ENCODE measurements at places on chromosomes 2 and 18.
A peak's percentile ranks its signal among the peaks of the same experiment; 100 is the strongest.

- DNase-seq, result no peak
Measured at GRCh38 chr2:118817469-118817868, 30.0 kb downstream of the EN1 start.

GRCh38 chr2:211367293-211367692 lies 810.9 kb downstream of the CPS1 start:
- DNase-seq, result no peak

DNA sequence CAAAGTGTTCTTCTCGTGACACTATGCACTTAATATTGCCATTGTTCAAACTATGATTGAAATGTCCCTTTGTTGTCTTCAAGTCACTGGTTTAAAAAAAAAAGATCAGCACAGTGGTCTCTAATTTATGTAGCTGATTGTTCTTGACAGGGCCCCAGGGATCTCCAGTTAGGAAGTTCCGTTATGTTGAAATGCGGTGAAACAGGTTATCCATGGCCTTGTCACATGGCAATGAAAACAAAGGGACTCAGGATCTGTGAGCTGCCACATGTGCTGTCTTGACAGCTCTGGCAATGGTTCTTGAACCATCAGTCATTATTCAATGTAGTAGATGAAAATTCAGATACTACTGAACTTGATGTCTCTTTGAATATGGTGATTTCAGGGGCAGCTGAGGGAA lies 147.4 kb downstream of the SETBP1 start:
- DNase-seq, result no peak

- peak; percentile 88 for DNase-seq
Measured at GRCh38 chr2:174631009-174631981, 33.7 kb upstream of the WIPF1 start.
